ENCODE measurements at places on chromosomes 11 and 22.

GRCh38 chr11:27241311-27242122, 121.5 kb downstream of the CCDC34 start:
- no peak for DNase-seq

GRCh38 chr11:2440646-2441045, 3.7 kb downstream of the TRPM5 start:
- DNase-seq, result no peak

- no peak for DNase-seq
Measured at GRCh38 chr11:41334007-41334933, 125.2 kb downstream of the LRRC4C start.

- DNase-seq, result no peak
Measured at GRCh38 chr11:62463121-62463542, 44.3 kb downstream of the SCGB1A1 start.

GRCh38 chr11:120122924-120123683, 14.8 kb downstream of the TRIM29 start:
- DNase-seq, result no peak

DNA sequence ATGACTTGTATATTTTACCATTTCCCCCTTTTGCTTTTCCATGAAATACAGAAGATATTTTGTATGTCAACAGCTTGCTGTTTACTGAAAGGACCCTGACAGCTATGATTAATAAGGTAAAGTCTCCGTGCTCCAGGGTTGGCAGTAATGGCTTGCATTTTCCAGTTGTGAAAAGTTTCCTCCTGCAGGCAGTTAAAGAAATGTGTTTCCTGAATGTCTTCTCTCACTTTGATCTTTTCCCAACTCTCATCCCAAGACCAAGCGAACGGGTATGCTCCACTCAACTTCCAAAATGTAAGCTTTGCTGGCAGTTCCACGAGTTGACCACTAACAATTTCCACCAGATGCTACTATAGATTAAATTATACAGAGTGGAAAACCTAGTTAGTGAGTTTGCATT, 8.9 kb downstream of the FIBIN start:
- no peak for DNase-seq

GRCh38 chr11:102118937-102119336, 8.7 kb downstream of the YAP1 start:
- no peak for DNase-seq

DNA sequence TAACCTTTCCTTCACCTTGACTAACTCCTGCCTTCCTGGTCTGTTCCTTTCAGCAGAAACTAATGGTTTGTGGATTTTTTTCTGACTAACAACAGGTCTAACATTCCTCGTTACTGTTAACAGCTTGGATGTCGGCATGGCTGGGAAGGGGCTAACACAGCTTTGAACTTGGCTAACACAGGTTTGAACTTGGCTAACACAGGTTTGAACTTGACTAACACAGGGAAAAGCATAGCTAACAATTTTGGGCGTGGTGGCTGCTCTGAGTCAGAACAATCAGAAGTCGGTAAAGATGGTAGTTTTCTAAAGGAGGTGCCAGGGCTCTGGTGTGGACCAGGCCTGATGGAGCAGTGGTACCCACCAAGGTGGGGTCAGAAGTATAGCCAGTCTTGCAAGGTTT, 16.1 kb downstream of the MIAT start:
- no peak for DNase-seq

DNA sequence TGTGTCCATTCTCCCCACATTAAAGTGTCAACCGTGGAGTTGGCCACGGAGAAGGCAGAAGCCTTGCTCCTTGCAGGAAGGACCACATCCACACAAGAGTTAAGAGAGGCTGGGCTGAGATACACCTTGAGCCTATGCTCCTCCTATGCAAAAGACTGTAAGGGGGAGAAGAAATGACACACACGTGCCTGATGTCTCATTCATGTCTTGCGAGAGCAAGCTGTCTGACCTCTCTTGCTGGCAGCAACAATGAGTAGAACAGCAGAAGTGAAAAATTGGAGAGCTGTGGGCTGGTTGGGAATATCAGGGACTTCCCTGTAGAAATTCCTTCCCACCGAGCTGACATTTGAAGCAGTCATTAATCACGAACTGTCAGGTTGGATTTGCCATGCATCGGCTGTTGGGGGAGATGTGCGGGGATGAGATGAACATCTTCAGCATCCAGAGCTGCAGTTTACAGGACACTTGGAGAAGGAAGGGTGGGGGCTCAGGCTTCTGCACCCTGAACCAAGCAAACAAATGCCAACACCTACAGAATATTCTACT, 139.3 kb downstream of the MYO18B start:
- no peak for DNase-seq

DNA sequence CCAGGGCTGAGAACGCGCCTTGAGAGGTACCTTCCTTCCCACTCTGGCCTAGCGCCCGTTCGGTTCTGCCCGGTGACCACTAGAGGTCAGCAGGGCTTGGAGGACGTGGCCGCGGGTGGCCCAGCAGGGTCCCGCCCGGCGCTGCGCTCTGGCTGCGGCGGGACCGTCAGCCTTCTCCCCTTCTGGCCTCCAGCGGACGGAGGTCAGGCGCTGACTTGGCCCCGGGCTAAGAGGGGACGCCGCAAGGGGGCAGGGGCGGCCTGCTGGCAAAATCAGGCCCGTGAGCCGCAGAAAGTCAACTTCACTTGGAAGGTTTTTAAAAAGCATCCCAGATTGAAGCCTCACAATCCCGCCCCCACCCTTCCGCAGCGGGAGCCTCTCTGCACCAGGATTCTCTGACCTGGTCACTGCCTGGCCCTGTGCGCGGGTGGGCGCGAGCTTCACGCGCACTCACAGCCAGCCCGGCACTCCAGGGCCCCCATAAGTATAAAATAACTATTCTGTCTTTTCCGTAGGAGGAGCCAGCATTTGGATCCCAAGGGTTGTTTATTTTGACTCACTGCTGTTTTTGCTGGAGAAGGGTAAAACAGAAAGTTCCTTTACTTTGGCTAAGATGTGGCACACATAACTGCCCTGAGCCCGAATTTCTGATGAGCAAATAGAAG, 23.2 kb upstream of the ZBTB16 start:
- DNase-seq, result peak; percentile 55

DNA sequence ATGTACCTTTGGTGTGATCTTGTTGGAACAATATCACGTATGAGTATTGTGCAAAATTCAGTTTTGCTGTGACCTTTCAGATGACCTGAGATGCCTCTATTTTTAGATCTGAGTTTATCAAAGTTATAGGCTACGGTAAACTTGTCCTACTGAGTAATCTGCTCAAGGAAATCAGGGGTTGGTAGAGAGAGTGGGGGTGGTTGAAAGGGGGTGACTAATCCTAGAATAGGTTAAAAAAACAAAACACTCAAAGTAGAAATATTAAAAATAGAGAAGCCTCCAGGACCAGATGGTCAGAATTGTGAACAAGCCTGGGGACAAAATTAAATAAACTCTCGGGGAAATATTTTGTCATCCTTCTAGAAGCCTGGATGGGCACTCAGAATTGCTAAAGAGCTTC, 59.9 kb upstream of the C11orf87 start:
- no peak for DNase-seq

DNA sequence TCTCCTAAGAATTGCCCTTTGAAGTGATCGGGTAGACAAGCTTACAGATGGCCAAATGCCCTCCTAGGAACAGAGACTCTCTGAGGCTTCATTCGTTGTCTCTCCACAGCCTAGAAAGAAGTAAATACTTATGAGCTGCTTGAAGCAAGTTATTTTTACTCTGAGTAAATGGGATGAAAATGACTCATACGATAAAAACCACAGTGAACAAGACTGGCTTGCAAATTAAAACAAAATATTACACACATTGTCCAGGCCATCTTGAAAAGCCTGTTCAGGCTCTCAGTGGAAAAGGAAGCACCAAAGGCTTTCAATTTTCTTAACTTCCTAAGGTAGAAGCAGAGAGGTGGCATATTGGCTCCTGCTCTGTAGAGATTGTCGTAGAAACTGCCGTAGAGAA, 294.2 kb downstream of the NELL1 start:
- DNase-seq, result no peak

DNA sequence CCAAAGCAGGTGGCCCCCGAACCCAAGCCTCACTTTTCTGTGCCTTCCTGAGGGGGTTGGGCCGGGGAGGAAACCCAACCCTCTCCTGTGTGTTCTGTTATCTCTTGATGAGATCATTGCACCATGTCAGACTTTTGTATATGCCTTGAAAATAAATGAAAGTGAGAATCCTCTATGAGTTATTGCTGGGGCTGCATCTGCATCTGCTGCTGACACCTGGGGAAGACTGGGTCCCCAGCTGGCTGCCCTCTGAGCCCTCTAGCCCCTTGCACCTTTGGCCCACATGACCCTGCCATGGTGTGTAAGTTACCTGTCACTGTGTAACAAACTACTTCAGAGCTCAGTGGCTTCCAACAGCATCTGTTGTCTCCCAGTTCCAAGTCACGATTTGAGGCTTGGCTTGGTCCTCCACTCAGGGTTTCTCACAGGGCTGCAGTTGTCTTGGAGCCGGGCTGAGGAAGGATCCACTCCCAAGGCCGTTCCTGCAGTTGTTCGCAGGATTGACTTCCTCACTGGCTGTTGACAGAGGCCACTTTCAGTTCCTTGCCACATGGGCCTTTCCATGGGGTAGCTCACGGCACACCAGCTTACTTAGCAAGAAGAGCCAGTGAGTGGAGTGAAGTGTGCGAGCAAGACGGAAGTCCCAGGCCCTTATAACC, 13.5 kb upstream of the UVRAG start:
- peak; percentile 28 for DNase-seq

GRCh38 chr11:123091506-123091905, 29.6 kb upstream of the HSPA8 start:
- no peak for DNase-seq

GRCh38 chr11:102121329-102121728, 11.1 kb downstream of the YAP1 start:
- no peak for DNase-seq

DNA sequence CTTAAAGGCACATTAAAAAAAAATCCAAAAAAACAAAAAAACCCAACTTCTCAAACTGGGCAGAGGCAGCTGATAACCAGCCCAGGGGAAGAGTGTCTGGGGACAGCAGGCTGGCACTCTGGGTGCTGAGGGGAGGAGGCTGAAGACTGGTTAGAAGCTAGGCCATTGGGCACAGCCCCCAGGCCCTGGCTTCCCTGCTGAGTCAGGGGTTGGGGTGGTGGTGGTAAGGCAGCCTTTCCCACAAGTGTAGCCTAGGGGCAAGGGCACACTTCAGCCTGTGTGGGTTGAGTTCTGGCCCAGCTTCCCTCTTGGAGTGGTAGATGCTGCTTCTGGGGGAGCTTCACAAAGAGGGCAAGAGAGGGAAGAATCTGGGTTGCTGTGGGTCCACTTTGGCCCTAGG, 16.3 kb upstream of the ARFGAP3 start:
- no peak for DNase-seq

- no peak for DNase-seq
Measured at GRCh38 chr11:103210543-103210942, 101.3 kb downstream of the DYNC2H1 start.
